ENCODE measurements at places on chromosomes 2 and 18.
A peak's percentile ranks its signal among the peaks of the same experiment; 100 is the strongest.

DNA sequence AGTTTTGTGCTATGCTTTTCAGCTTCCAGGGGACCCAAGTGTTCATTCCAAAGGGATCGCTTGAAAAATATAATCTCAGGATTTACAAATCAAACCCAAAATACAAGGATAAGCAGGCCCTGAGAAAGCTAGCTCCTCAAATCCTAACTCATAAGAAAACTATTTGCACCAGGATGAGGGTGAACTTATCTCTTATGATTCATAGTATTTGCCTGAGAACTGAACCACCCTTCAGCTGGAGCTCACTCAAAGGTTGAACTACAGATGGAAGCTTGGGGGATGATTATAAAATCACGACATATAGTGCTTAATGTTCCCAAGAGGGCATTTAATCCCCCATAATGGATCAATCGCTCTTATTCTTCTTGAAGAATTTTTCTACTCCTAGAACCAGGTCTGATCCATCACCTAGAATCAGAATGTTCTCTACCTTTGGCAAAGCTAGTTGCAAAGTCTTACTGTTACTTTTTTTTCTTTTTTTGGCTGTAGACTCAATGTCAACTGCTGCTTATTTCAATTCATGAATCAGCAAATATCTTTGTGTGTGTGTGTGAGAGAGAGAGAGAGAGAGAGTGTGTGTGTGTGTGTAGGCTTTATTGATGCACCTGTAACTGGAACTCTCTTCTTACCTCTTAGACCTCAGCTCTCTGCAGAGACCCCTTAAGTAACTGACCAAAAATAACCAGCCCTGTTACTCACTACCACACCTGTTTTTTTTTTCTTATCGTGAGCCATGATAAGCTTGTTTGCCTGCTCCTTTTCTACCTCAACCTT lies 44.8 kb downstream of the ARL4C start:
- DNase-seq: peak; percentile 60

- peak; percentile 50 for DNase-seq
Measured at GRCh38 chr2:151827564-151828142, 568 bp downstream of the ARL5A start.

- no peak for DNase-seq
Measured at GRCh38 chr2:227482638-227483340, 10.8 kb downstream of the AGFG1 start.

DNA sequence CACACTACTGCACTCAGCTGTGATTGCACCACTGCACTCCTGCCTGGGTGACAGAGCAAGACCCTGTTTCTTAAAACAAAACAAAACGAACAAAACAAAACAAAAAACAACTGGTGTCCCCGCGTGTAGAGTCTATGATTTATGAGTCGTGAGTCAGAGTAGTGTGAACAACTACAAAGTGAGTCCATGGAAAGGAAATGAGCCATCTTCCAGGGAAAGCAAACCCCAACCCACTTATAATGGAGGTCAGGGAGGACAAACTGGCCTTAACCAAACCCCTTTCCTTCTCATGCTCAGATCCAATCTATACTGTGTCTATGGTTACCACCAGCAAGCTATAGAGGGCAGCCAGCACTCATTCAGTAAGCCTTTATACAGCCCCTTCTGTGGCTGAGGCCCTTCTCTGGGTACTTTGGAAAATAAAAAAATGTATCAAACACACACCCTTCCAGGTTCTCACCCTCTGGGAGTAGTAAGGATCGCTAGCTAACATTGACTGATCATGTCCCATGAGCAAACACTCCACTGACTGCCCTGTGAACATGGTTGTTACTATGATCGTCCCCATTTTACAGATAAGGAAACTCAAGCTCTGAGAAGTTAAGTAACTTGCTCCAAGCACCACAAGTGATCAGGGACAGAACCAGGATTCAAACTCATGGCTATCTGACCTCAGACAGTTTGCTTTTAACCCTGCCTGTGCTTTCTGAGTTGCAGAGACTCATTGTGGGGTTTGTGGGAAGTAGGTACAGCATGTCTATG lies 24.7 kb upstream of the COLEC12 start:
- DNase-seq: peak; percentile 71

DNA sequence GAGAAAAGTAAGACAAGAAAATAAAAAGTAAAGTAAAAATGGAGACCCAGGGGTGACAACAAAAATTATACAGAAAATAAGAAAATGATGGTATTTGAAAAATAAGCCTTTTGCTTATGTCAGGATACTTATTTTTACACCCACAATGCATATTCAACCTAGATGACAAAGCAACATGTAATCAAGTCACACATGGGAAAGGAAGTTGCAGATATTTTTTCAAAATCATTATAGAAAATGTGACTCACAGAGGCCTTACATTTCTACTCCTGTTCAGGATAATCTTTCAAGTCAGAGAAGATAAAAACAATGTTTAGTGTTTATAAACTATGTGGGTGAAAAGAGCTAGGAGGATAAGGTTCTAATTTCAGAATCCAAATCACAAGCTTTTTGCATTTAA lies 275.3 kb upstream of the UBE2E3 start:
- peak; percentile 17 for DNase-seq

DNA sequence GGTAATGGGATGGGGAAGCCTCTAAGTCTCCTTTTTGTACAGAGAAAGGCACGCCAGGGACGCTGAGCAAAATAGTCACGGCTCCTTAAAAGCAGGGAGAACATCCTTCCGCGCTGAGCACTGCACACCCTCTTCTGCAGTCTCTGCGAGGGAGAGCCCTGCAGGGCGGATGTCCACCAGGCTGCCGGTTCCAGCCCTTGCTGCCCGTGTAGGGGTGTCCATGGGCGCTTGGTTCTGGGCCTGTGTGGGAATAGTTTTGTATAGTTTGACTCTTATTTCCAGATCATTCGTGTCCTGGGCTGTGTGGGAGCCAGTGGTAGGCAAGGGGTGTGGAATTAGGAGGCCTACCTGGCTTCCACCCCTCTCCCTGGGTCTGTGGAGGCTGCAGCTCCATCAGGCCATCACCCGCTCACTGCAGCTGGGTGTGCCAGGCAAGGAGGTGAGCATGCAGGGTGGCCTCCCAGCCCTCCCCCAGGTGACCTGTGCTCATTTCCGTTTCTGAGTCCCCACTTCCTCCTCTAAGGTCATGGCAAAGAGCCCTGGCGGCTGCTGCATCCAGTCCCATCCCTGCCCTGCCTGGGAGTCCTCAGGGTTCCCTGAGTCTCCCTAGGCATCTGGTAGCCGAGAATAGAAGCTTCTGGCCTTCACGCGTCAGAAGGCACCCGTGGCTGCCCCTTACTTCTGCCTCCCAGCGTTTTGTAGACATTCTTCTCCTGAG lies 202.6 kb downstream of the LDLRAD4 start:
- DNase-seq: no peak

GRCh38 chr2:239496700-239497099 lies 95.9 kb upstream of the HDAC4 start:
- no peak for DNase-seq

DNA sequence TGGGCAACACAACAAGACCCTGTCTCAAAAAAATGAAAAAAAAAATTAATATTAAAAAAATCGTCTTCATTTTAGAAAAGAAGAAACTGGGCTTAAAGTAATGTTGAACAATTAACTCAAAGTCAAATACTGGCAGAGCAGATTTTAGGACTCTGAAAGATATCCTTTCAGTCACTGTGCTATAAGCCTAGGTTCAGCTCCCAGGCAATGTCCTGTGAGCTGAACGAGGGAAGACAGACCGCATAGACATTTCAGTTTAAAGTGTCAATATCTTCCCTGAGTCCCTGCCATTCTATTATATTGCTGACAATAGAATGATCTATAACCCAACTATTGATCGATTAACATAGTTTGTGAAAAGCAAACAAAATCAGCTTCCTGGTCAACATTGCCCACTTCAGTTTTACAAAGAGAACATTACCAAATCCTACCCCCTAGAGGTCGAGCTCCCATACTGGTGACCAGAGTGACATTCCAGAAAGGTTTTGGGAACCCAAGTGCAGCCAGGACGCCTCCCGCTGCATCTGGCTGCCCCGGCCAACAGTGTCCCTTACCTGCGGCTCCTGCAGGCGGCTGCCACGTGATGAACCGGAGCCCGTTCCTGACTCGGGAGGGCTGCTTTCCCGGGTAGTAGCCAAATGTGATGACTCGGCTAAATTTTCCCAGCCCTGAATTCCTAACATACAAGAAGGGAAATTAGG lies 639 bp downstream of the MRO start:
- peak; percentile 57 for DNase-seq

DNA sequence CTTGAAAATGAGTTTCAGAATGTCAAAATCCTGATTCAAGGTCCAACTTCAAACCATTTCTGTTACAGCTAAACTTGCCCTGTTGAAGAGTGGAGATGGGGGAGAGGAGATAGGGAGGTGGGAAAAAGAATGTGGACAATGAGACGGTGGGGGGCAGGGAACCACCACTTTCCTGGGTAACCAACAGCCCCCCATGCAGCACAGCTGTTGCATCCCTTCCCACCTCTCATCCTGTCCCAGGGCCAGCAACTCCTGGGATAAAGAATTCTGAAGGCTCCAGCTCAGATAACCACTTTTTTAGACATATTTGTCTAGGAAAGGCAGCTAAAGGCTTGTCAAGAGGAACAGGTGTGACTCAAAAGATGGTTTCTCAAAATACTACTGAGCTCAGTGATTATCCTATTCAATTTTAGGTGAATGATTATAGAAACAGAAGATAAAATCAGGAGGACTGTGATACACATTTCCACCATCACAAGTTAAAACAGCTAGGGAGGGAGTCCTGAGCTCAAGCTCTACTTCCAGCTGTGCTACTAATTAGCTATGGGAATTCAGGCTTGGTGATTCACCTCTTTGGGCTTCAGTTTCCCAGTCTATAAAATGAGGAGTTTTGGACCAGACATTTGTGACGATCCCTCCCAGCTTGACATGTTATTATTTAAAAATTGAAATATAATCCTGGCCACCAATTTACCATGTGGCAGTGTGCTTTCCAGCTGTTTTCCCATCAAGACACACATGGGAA lies 36.3 kb downstream of the HDHD2 start:
- peak; percentile 2 for DNase-seq

DNA sequence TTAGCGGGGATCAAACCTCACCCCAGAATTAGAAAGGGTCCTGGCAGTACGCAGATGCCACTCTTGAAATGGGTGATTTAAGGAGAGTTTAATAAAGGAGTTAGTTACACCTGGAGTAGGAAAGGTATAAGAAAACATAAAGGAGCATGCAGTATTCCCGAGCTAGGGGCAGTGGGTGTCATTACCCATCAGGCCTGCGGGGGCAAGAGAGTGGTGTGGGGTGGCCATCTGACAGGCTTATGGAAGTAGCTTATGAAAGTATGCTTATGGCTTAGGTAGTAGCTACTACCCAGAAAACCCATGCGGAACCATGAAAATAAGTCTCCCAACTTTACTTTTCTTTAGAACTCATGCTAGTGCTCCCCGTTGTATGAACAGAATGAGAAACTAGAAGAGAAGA lies 568.9 kb upstream of the ACVR2A start:
- peak; percentile 2 for DNase-seq

DNA sequence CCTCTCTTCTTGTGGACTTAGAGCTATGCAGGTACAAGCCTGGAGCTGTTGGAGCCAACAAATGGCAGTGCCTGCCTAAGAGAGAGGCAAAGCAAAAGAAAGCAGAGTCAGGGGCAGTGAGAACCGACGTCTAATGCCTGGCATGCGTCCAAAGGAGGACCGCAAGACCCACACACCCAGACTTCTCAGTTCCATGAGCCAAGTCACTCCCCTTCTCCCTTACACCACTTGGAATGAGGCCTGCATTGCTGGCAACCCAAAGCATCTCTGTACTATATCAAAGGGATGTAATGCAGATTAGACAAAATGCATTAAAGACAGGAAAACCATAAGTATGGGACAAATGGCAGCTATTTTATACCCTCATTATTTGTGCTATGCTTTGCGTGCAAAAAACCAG lies 49.9 kb upstream of the RNU4ATAC start:
- peak; percentile 71 for DNase-seq

DNA sequence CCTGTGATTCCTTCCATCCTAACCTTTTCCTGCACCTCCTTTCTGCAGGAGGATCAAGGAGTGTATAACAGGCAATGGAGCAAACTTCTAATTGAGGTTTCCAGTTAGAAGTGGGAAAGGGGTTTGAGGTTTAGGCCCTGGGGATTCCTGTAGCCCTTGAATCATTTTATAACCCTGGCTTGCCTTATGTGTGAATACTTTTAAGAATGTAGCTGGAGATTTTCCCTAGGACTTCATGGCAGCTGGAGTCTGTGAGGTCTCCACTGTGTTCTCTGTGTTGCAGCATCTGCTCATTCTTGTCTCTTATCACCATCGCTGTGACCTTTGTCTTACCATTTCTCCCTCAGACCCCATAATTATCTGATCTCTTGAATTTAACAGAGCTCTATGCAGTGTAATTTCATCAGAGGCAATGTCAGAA lies 370.2 kb upstream of the SLC14A2 start:
- DNase-seq: no peak

- DNase-seq: no peak
Measured at GRCh38 chr2:86049529-86049928, 56.2 kb downstream of the POLR1A start.

GRCh38 chr2:134792186-134792585 lies 46.2 kb upstream of the ACMSD start:
- no peak for DNase-seq

DNA sequence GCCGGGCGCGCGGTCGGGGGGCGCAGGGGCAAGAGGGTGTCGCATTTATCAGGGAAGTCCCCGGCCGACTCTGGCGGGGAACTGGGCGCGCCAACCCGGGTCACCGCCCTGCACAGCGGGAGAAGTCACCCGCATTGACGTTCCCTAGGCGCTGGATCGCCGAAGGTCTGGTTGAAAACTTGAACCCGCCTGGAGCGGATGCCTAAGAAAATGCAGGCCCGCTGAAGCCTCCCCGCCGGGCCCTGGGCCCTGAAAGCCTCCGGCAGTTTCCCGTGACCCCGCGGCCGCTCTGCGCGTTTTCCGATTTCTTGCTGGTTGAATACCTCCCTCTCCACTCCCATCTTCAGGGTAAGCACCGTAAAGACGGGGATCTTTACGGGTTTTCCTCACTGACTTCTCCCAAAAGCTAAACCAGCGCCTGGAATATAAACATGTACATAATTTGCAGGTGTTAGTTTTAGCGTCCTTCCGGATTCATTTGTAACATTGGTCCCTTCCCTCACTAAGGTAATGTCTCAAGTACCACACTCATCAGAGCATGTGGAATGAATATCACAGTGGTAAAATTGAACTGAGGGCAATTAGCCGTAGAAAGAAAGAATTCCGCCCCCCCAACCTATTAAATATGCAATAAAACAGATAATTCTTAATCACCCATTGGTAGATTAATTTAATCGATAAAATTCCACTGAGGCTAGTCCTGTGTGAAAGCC lies 675 bp upstream of the SPIRE1 start:
- peak; percentile 50 for DNase-seq

DNA sequence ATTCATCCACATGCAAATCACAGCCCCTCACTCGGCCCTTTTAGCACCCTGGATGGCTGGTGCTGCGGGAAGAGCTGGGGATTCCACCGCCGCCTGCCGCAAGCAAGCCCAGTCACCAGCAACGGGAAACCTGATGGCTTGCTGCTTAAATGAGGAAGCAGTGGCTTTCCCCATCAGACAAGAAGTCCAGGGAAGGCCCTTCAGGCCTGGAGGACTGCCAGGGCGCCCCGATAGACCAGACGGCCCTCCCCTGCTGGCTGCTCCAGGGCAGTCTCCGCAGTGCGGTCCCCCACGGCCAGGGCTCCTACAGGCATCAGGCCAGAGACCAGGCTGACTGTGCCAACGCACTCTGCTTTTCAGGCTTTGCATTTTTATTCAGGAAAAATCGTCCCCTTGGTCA lies 439.1 kb downstream of the EIPR1 start:
- no peak for DNase-seq
